Astrocyte (in vitro differentiated cells and primary cell): ENCODE measurements at places on chromosomes 7 and 10. TPM values are rescaled to one million over a fixed set of nuclear protein-coding genes. Genes with fewer than 3 reads are reported as not detected.
A peak's percentile ranks its signal among the peaks of the same experiment; 100 is the strongest.

CDC14C gene
- 0.14 and 0.17 TPM in 2 replicates for total RNA-seq

KIF11 gene
- 2.8 and 4.7 TPM in 2 replicates for total RNA-seq

DNA sequence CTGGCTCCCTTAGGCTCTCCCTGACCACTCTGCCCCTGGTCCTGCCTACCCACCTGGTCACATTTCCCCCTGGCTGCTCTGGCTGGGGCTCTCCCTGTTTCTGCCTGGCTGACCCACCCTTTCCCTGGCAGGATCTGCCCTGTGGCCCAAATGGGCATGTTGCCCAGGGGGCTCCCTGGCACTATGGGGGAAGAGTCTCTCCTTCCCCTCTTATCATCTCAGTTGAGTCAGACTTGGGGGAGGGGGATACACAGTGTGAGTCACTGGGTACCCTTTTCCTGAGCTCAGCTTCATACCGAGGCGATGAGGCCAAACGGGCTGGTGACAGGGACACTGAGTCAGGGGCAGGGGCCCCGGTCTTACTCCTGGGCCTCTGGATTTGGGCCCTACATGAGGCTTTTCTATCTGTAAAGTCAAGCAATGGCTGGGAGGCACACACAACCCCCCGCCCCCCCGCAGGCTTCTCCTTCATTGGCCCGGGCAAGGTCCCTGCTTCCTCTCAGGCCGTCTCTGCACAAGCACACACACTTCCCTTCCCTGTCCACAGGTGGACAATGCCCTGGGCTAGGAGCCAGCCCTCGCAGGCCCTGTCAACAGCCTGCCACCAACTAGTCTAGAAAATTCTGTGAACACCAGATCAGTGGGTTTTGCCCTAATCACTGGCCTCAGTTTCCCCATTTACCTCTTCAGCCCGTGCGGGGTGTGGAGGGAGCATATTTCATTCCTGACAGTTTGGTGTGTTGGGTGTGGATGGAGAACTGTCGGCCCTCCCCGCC is 627 bp upstream of the FLNC start:
- peak; percentile 73 for DNase-seq

HPS6 gene
- total RNA-seq = 23.0 and 24.4 TPM in 2 replicates

GRCh38 chr7:74066626-74067025 is 17.0 kb upstream of the LIMK1 start:
- no peak for DNase-seq

- DNase-seq = no peak
These were observed 41.5 kb downstream of the TMEM26 start for GRCh38 chr10:61411706-61412105.
